Posterior vena cava (tissue), 2 donors: ENCODE measurements at places on chromosomes 1 and 21.

DNA sequence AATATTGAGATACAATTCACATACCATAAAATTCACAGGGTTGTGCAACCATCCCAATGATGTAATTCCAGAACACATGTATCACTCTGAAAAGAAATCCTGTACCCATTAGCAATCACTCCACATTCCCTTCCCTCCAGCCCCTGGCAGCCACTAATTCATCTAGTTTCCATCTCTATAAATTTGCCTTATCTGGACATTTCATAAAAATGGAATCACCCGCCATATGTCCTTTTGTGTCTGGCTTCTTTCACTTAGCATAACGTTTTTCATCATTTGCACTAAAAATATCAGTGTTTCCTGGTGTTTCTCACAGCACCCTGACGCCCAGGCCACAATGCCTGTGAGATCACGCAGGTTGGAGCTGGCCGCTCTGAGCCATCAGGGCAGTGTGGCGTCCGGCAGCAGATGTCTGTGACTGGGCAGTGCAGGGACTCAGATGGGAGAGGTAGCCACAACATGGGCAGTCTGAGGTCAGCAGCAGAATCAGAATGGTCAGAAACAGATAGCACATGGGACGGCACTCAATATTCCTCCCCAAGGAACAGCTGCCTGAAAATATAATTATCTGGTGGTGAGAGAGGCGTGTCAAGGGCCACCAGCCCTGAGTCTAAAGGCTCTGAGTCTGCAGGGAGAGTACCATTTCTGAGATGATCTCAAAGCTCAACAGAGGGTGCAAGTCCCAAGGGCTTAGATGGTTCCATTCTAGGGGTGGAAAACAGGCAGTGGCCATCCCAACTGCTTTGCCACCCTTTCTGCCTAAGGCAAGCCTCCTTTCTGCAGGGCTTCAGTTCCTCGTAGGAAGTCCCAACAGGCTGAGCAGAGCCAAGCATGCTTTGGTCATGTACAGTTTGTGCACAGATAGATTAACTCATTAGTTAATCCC lies 129.4 kb upstream of the EDN2 start:
- no peak for DNase-seq

- DNase-seq = no peak
These were observed at the start of gene SERPINC1 for GRCh38 chr1:173917149-173917548. Gene SERPINC1, minus strand, starts transcription at chr1:173917327. Its CDS starts 68 bp downstream, at chr1:173917259.

DNA sequence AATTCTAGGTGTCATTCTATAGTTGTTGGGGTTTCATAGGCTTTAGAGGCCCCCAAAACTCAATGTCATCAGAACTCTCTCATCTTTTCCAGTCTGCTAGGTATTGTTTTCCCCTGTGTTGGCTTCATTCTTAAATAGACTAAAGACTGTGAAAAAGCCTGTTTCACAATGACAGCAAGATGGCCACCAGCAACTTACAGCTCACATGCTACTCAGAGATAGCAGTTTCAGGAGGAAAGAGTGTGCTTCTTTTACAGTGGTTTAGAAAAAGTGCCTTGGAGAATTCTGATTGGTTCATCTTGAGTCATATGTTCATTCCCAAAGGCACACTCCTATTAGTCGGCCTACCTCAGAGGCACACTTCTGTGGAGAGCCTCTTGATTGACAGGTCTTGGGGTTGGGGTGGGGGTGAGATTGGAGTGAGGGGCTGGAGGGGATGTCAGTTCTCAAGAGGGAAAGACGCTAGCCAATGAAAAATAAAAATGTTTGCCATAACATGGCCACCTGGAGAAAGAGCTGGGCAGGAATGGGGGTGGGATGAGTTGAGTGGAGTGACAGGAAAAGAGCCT lies 8.5 kb downstream of the IL23R start:
- DNase-seq = no peak

GRCh38 chr1:159915571-159916241 lies 9.6 kb downstream of the TAGLN2 start:
- DNase-seq = peak; percentile 37

- no peak for DNase-seq
These were observed 64.2 kb downstream of the MEF2D start for GRCh38 chr1:156436141-156437036.

- no peak for DNase-seq
These were observed 73.7 kb downstream of the KCNK2 start for GRCh38 chr1:215156232-215156631.

DNA sequence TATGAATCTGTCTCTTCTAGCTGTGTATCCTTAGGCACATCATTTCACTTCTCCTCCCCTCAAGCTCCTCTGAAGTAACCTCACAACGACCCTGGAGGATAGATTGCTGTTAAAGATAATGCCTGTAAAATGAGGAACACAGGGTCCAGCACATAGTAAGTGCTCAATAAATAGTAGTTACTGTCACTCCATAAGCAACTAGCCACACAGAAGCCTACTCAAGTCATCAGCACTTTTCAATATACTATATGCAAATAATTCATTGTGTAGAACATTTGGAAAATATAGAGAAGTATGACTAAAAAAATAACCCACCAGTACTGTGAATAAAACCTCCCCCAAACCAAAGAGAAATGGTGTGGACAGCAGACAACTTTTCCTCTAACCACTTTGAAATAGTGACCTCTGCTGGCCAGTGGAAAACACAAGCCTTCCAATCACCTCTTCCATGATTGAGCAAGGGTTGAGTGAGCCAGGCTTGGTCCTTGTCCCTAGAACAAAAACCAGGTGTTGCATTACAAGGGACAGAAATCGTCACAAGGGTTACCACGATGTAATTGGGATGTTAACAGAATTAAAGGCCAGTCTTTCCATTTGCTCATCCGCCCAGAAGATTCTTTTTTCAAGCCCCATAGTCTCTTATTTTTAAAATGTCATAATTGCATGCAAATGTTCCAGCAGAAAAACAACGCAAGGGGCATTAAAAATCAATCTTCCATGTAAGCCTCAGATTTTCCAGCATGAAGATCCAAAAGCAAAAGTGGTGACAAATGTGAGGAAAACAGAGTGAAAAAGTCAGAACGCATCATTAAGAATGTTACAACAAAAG lies 15.7 kb upstream of the GLIS1 start:
- no peak for DNase-seq

DNA sequence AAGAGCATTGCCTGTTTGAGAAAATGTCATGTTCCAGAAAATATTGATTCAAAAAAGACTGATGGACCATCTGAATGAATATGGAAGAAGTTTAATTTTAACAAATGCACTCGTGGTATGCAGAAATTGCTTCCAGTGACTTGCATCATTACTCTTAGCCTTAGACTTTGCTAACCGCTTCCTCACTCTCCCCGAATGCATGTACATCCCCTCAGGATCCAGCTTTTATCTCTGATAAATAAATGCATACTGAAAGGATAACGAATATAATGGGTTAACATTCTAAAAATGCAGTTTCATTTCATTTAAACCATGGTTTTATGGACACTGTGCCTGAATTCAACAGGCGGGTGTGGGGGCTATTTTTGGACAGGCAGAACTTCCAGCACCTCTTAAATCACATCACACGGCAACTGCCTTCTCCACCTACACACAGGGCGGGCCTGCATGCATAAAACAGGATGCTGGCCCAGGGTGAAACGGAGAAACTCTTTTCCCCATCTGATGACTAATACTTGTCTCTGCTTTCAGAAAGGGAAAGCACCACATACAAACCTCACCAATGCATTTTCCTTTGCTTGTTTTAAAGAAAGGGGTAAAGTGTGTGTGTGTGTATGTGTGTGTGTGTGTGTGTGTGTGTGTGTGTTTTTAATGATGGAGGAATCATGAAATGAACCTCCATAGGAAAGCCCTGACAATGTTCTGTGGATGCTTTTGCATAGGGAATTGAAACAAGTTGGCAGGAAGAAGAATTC lies 48.7 kb downstream of the SPAG17 start:
- no peak for DNase-seq

- no peak for DNase-seq
These were observed 1.2 kb downstream of the BCL9 start for GRCh38 chr1:147542569-147542897.

GRCh38 chr1:229139331-229140118 lies 131.4 kb upstream of the RAB4A start:
- DNase-seq = no peak

DNA sequence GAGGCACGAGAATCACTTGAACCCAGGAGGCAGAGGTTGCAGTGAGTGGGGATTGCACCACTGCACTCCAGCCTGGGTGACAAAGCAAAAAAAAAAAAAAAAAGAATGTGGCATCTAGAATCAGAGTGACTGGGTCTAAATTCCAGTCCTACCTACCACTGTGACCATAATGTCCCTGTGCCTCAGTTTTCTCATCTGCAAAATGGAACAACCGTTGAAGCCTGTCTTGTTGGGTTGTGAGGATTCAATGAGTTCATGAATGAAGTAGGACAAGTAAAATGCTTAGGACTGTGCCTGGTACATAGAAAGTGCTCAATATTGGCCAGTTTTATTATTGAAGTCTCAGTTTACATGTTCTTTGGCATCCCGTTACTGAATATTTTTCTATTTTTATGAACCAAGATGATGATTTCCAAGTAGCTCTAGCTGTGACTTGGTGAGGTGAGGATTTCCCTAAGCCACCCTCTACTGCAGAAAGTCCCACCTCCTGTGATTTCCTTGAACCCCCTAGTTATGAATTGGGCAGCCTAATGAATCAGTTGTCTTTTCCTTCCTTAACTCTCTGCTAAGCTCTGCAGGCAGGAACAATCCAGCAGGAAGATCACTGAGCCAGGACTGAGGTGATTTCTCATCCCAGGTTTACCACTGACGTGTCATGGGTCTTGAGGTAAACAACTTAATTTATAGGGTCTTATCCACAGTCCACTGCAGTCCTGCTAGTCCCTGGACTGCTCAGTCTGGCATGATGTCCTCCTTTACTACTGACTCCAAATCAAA lies 18.9 kb upstream of the MEAF6 start:
- no peak for DNase-seq

DNA sequence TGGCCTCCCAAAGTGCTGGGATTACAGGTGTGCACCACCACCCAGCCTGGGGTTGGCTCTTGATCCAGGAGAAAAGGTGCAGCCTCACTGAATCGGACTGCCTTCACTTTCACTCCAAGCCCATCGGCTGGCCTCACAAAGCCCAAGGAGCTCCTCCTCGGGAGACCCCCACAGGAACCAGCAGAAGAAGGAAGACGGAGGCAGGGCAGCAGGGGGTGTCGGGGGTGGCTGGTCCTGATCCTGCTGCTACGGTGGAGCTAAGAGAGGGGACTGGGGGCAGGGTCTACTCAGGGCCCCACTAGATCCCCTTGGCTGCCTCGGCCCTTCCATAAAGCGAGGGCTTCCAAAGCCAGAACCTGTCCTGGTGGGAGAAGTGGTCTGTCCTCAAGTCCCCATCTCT lies 93.9 kb downstream of the STUM start:
- DNase-seq = peak; percentile 36
